ENCODE measurements at places on chromosomes 5 and 9.

GRCh38 chr5:149238540-149238939 is 33.1 kb upstream of the AFAP1L1 start:
- DNase-seq, result no peak

DNA sequence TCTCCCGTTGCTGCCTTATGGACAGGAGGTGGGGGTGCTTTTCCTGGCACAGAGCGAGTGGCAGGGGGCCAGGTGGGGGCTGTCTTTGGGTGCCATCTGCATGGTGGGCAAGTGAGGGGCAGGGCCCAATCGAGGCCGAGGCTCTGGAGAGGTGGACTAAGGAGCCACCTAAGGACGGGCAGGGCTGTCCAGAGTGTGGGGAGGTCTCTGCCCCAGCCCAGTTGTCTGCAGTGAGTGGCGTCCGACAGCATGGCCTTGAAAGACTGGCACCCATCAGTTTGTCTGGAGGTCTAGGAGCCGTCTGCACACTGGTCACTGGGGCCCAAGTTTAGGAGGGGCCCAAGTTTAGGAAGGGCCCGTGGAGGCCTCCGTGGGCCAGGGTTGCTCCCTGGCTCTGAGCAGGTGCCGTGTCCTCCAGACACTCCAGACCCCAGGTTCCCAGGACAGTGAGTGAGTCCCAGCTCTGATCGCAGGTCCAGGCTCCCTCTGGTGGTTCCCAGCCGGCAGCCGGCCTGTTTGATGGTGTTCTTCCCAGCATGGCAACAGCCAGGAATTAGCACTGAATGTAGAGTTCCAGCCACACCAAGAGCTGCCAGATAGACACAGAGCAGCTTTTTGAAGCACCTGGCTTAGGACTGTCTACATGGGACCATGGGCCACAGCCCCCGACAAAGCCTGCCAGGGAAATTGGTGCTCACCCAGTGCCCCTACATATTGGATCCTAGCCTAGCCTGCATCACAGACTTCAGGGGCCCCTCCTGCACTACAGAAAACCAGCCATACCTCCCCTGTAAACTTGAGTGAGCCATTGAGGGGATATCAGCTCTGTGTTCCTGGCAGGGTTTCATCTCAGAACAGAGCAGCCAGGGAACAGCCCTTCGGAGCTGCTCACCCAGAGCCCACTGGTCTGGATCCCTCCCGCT is 120.9 kb downstream of the WNK2 start:
- no peak for DNase-seq

- DNase-seq, result peak; percentile 86
Observed at GRCh38 chr9:133147412-133148198, 16.1 kb downstream of the GBGT1 start.

DNA sequence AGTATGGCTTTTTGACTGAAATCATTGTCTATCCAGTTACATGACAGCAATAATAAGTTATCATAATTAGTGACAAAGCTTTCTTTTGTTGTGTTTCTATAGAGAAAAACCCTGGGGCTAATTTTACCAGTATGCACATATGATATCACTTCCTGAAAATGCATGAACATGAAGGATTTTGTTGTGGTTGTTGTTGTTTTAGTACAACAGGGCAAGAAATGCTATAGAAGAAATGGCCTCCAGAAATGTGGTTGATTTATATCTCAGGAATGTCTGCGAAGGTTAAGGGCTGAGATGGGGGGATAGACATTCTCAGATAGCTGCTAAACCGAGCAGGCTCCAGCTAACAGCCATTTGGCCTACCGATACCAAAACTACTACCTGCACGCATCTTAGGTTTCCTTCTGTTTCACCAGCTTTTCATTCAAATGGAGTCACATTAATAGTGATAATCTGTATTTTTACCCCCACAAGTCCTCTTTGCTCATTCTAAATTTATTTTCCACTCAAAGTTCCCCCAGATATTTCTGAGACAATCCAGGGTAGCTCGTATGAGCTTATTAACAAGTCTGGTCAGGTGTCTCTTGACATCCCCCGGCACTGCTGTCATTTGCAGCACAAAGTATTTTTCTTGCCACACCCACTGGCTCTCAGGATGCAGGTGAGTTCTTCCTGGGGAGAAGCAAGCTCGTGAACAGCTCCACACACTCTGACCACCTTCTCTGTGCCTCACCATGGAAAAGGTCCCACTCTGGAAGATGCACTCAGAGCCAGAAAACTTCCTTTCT is 232.4 kb upstream of the GAS1 start:
- no peak for DNase-seq

DNA sequence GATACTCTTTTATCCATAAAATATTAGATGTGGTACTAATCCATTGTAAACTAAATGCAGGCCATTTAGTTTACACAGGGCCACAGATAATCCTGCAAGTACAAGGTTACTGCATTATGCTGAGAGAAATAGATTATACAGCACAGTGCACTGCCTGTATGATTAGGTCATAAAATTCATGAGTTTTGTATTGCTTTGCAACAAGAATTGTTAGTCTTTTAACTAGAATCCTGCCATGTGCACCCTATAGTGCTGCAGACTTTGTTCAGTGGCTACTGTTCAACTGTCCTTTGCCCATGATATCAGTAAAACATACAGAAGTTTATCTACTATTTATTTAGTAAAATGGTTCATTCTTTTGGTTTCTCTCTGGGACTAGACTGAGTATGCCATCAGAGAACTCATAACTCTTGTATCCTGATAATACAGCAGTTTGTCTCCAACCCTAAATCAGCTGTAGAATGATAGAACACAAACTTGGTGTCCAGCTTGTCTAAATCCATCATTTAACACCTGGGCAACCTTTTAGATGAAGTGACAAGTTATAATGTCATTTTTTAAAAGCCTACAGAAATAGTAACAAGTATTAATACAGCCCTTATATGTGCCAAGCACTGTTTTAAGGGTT is 291.2 kb downstream of the TMEM167A start:
- DNase-seq, result no peak

GRCh38 chr9:16318516-16319060 is 551.9 kb downstream of the BNC2 start:
- DNase-seq, result no peak

GRCh38 chr5:96940586-96940985 is 4.7 kb downstream of the LNPEP start:
- no peak for DNase-seq

GRCh38 chr5:61991430-61991829 is 314.6 kb upstream of the KIF2A start:
- DNase-seq, result no peak

- no peak for DNase-seq
Observed at GRCh38 chr5:8184455-8185063, 315.6 kb downstream of the MTRR start.

DNA sequence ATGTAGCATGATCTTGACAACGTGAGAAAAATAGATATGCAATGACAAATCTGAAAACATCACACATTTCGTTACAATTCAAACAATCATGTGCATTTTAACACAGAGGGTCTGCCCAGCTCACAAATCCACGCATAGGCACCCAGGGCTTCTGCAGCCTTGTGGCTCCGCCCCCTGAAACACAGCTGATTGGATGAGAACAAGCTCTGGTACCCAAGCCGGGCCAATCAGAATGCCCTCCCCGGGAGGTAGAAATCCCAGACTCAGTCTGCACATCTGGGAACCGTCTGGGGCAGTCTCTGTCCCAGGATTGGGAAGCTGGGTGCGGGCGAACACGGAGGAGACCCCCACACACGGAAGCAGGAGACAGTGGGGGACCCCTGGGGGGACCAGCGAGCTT is 137.5 kb downstream of the GAPVD1 start:
- no peak for DNase-seq

GRCh38 chr5:126899476-126899875 is 122.5 kb downstream of the LMNB1 start:
- DNase-seq, result no peak

DNA sequence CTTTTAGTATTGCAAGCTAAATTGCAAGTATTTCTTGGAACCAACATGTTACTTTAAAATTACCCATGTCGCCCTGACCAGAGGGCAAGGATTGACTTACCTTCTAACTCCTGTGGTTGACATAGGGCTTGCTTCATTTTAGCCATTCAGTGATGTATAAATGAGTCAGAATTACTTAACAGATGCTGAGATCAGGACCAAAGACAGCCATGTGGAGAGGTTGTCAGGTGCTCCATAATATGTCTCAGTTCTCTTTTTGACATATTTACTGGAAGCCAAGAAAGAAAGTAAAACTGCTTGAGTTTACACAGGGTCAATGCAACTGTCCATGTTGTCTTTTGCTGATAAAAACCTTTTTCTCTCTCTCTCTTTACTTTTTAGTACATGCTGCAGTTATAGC is 33.2 kb downstream of the F2RL2 start:
- no peak for DNase-seq

- DNase-seq, result no peak
Observed at GRCh38 chr5:111262153-111262552, 38.0 kb downstream of the CAMK4 start.

DNA sequence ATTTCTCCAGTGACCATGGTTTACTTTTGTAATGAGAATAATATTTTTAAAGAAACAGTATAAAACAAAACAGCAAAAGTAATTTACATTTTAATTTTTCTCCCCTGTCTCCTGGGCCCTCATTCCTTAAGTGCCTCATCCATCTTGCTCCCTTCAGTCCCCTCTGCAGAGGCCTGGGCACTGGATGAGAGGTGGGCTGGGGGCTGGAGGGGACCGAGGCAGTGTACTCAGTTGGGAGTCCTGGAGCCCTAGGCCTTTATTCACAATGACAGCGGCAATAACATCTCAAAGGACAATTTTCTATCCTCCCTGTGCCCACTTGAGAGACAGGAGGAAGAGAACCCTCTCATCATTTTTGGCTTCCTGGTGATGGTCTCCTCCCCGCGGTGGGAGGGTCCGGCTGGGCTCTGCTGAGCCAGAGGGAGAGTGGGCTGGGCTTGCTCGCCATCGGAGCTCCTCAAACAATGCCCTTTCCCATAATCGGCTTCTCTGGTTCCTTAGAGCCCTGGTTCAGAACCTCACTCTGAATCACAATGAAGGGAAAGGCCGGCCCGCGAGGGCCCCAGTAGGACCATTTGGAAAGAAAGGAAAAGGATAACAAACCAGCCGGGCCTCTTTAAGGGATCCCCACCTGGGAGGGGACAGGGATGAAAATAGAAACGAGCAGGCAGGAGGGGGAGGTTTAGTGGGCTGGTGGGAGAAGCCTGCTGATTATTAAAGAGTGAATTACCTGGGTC is 9.7 kb upstream of the SMIM32 start:
- DNase-seq, result no peak

- DNase-seq, result no peak
Observed at GRCh38 chr5:121199216-121199999, 652.3 kb upstream of the FTMT start.

GRCh38 chr9:114238891-114239875 is 83.7 kb upstream of the ORM1 start:
- no peak for DNase-seq

- no peak for DNase-seq
Observed at GRCh38 chr5:139134906-139135305, 63.3 kb downstream of the SIL1 start.

GRCh38 chr5:78341440-78341839 is 19.0 kb upstream of the SCAMP1 start:
- no peak for DNase-seq

DNA sequence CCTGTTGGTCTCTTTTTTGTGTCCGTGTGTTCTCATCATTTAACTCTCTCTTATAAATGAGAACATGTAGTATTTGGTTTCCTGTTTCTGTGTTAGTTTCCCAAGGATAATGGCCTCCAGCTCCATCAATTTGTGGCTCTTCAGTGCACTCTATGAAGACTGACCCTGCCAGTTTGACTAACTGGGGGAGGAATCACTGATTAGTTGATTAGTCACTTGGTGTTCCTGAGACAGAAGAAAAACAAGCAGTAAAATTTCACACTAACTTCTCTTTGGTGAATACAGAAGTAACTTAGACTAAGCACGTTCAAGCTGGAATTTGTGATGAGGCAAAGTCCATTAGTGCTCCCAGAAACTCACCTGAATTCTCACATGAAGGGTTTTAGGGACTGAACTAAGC is 495.8 kb upstream of the RORB start:
- no peak for DNase-seq

- DNase-seq, result no peak
Observed at GRCh38 chr9:127183814-127184582, 61.6 kb upstream of the ANGPTL2 start.

DNA sequence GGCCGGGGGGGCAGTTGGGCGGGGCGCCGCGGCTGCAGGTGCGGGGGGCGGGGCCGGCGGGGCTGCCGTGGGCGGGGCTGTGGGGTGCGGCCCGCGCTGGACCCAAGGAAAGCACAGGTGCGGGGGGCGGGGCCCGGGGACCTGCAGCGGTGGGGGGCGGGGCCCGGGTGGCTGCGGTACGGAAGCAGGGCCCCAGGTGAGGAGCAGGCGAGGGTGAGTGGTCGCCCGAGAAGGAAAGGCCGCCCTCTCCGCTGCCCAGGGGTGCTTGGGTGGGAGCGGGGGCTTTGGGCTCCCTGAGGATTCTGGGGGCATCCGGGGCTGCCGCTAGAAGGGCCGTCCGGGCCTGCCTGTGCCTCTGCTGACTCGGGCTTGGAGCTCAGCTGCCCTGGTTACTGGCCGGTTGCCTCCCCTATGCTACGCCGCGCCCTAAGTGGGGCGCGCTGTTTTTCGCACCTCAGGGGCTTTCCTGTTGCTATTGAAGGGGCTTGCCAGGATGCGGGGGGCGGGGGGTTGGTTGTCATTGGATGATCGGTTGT is 767 bp downstream of the RALGPS1 start:
- DNase-seq, result peak; percentile 52

- no peak for DNase-seq
Observed at GRCh38 chr9:132143359-132143758, 18.5 kb upstream of the NTNG2 start.

DNA sequence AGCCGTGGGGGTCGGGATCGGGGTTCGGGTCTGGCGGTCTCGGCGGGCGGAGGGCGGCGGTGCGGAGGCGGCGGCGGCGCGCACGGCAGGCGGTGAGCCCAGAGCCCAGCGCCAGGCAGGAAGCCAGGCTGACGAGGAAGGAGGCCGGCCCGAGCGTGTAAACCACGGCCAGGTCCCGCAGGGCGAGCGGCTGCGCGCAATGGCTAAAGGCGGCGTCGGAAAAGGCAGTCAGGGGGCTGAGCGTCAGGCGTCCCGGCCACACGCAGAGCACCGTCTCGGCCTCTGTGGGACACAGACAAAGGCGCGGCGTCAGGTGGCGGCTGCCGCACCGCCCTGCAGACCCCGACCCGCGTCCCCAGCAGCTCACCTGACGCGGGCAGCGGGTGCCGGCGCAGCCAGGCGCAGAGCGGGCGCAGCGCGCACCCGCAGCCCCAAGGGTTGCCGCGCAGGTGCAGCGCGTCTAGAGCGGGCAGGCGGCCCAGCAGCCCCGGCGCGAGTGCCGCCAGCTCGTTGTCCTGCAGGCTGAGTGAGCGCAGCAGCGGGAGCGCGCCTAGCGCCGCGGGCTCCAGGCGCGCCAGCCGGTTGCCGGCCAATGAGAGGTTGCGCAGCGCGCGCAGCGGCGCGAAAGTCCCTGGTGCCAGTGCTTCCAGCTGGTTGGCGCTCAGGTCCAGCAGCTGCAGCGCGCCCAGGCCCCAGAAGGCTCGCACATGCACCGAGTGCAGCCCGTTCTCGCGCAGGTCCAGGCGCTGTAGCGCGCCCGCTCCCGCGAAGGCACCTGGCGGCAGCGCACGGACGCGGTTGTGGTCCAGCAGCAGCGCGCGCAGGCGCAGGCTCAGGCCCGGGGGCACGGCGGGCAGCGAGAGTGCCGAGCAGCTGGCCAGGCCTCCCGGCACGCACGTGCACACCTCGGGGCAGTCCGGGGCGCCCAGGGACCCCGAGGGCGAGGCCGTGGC is 671 bp downstream of the LRRC26 start:
- DNase-seq, result no peak
